ENCODE measurements at places on chromosomes 5 and 9.
A peak's percentile ranks its signal among the peaks of the same experiment; 100 is the strongest.

DNA sequence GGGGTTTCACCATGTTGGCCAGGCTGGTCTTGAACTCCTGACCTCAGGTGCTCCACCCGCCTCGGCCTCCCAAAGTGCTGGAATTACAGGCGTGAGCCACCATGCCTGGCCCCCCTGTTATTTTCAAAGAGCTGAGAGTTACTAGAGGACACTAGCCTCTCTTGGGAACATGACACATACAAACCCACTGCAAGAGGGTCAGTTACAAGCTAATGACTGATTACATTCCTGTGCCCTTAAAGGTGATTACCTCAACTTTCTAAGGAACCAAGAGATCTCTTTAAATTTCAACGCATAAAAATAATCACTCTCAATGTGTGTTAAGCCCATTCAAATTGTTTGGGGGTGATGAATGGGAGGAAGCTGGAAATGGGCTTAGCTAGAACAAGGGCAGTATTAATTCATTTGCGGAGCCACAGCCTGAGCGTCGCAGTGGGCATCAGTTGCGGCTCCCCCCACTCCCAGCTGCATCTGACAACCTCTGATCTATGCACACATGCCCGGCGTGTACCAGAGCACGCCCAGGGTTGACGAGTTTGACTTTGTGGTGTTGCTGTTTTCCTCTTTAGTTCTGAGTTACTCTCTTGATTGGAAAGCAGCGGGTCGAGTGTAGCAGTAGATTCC, 146.9 kb downstream of the GOLPH3 start:
- DNase-seq, result no peak

DNA sequence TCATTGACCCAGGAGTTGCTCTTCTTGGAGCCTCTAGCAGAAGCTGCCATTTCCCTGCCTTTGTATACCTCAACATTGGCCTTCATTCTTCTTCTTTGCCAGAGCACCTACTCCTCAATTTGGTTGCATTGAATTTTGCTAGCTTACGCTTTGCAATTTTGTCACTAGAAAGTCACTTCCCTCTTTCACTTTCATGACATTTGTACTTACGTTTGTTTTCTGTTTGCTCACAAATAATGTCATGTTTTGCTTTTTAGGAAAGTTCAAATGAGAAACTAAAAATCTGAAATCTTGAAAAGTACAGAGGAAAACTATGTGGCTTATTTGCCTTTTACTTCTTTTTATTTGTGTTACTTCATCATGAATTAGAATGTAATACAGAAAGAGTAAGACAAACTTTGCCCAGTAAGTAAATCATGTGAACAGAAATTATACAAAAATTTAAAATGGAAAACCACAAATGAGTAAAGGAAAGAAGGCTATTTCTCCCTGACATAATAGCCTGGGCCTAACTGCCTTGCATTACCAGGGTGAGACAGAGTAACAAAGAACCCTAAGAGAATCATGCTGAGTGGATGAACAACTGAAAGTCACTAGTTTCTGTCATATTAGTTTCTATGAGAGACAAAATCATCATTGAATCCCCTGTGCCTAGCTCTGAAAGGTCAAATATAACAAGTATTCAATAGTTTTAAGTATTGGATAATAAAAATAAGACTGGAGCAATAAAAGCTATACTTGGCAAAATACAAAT, 7.4 kb upstream of the IFNA1 start:
- no peak for DNase-seq

- DNase-seq, result no peak
These were observed 124.6 kb downstream of the ACER2 start for GRCh38 chr9:19533373-19533772.

GRCh38 chr5:90941002-90941720, 382.6 kb downstream of the ADGRV1 start:
- DNase-seq, result peak; percentile 24

DNA sequence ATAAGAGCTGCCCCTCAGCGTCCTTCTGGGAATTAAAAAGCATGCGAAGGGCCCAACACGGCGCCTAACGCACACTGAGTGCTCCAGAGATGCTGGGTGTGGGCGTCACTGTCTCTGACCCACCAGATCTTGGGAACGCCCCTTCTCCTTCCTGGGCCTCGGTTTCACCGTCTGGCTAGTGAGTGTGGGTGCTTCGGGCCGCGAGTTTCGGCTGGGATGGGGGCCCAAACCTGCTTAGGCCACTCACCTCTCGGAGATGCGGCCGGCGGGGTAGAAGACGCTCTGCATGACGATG, 3.7 kb downstream of the PIP5KL1 start:
- no peak for DNase-seq

DNA sequence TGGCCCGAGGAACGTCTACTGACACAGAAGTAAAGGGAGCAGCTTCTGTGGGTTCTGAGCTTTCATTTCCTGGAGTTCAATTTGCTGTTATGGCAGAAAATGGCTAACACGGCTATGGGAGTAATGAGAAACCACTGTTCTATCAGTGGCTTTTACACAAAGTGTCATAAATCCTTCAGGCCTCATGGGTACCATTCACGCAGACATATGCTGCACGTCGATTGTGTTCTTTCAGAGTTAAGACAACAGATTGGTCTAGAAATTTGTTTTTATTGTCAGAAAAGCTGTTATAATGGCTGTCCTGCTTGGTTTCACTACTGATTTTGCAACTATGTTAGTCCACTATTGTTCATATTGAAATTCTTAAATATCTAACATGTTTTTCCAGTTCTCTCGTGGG, 135.4 kb downstream of the ALDH1A1 start:
- DNase-seq, result no peak

GRCh38 chr5:75331095-75332090, 5.6 kb upstream of the HMGCR start:
- no peak for DNase-seq

All from NCI-H1092 (cell line).